ENCODE measurements at places on chromosomes 4 and X. TPM values are rescaled to one million over a fixed set of nuclear protein-coding genes. Genes with fewer than 3 reads are reported as not detected.

Gene TMSB15A
- not detected for polyA plus RNA-seq

Gene INTU
- polyA plus RNA-seq = 5.0 TPM

GRCh38 chrX:108417257-108417656, 21.0 kb downstream of the COL4A6 start:
- no peak overlapping the region for H3K27ac ChIP-seq
- no peak overlapping the region for H3K4me3 ChIP-seq
- no peaks in the 10 kb centered on the region for H3K36me3 ChIP-seq
- no peak for DNase-seq
- peaks cover 12% of the 10 kb centered on the region for H3K4me1 ChIP-seq
- peaks cover 3% of the 10 kb centered on the region for H3K27me3 ChIP-seq

- no peak overlapping the region for H3K27ac ChIP-seq
- H3K4me3 ChIP-seq = no peak overlapping the region
- DNase-seq = no peak
- no peaks in the 10 kb centered on the region for H3K4me1 ChIP-seq
- H3K27me3 ChIP-seq = peaks cover 2% of the 10 kb centered on the region
Observed at GRCh38 chr4:41556526-41556925, 18.6 kb downstream of the LIMCH1 start.

DNA sequence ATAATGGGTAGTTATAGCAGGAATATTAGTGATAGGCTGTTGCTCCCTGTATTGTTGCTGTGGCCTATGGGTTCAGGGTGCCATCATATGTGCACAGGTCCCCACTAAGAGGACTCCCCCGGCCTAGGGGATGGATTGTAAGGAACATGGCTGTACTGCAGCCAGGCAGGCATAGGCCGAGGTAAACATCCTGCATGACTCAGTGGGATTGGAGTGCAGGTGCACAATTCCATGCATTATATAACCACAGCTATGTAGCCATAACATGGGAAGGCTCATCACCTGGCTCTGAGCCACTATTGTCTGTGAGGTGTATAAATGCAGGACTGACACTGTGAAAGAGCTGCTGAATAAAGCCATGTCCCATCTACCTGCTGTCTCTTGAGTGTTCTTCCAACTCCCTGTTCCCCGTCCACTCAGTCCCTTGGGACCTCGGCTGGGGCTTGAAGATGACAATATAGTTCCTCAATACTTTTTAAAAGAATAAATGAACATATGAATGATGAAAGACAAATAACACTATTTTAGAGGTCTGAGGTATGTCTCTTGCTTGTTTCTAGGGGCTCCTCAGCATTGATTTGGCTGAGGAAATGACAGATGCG, 425.2 kb downstream of the IDS start:
- no peaks in the 10 kb centered on the region for H3K4me1 ChIP-seq
- no peaks in the 10 kb centered on the region for H3K36me3 ChIP-seq
- H3K27ac ChIP-seq = no peak overlapping the region
- no peaks in the 10 kb centered on the region for H3K27me3 ChIP-seq
- no peak overlapping the region for H3K4me3 ChIP-seq
- DNase-seq = no peak

DNA sequence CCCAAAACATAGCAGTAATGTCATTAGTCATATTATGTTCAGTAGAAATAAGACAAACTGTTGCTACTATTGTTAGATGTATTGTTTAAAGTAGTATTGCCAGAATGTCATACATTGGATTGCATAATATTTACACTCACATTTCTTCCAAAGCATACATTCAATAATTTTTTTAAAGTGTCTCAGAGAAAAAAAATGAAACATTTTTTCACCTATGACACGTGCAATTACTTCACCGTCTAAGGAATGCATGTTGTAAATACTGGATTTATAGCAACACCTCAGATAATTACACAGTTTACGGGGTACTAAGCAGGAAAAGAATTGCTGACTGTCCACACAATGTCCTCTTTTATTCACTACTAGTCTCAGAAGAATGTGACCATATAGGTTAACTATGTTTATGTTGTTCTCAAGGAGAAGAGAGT, 162.1 kb downstream of the PCDH18 start:
- H3K27ac ChIP-seq = peak overlapping the region; percentile 55
- no peaks in the 10 kb centered on the region for H3K27me3 ChIP-seq
- H3K36me3 ChIP-seq = no peaks in the 10 kb centered on the region
- H3K4me1 ChIP-seq = peaks cover 28% of the 10 kb centered on the region
- no peak overlapping the region for H3K4me3 ChIP-seq

- H3K4me3 ChIP-seq = no peak overlapping the region
- H3K27ac ChIP-seq = peak overlapping the region; percentile 84
- no peaks in the 10 kb centered on the region for H3K36me3 ChIP-seq
- DNase-seq = peak; percentile 95
- H3K4me1 ChIP-seq = peaks cover 32% of the 10 kb centered on the region
- no peaks in the 10 kb centered on the region for H3K27me3 ChIP-seq
Observed at GRCh38 chrX:13397878-13398818, 78.3 kb upstream of the ATXN3L start.

GRCh38 chr4:66539745-66540144, 869.5 kb upstream of the EPHA5 start:
- no peak overlapping the region for H3K27ac ChIP-seq
- no peaks in the 10 kb centered on the region for H3K4me1 ChIP-seq
- no peak for DNase-seq
- H3K27me3 ChIP-seq = no peaks in the 10 kb centered on the region
- no peak overlapping the region for H3K4me3 ChIP-seq

- no peak for DNase-seq
- no peaks in the 10 kb centered on the region for H3K27me3 ChIP-seq
- H3K27ac ChIP-seq = no peak overlapping the region
- H3K4me3 ChIP-seq = no peak overlapping the region
- H3K36me3 ChIP-seq = no peaks in the 10 kb centered on the region
Observed at GRCh38 chr4:138452826-138453225, 210.7 kb upstream of the SLC7A11 start.

DNA sequence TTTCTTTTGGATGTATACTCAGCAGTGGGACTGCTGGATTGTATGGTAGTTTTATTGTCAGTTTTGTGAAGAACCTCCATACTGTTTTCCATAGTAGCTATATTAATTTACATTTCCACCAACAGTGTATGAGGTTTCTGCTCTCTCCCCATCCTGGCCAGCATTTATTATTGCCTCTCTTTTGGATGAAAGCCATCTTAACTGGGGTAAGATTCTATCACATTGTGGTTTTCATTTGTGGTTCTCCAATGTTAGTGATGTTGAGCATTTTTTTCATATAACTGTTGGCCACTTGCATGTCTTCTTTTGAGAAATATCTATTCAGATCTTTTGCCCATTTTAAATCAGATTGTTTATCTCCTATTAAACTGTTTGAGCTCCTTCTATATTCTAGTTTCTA, 27.6 kb downstream of the QRFPR start:
- no peak overlapping the region for H3K27ac ChIP-seq
- H3K36me3 ChIP-seq = no peaks in the 10 kb centered on the region
- H3K4me3 ChIP-seq = no peak overlapping the region
- H3K4me1 ChIP-seq = no peaks in the 10 kb centered on the region
